ENCODE measurements at places on chromosomes 16 and 17.

- DNase-seq = no peak
Measured at GRCh38 chr17:1026599-1026975, 29.7 kb downstream of the TIMM22 start.

DNA sequence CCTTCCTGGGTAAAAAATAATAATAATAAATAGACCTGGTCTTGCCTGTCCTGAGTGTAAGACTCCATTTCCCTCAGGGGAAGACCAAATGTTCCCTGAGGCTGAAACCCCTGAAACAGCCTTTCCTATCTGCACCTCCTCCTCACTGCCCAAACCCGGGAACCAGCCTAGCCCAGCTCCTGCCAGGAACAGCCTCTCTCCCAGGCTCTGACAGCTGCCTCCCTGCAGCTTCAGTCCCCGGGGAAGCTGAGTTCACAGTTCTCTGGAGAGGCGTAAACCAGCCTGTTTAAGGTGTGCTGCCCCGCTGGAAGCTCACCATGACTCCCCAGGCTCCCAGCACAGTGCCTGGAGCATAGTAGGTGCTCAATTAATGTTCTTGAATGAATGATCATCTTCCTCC is 7.3 kb upstream of the CDT1 start:
- DNase-seq = no peak

DNA sequence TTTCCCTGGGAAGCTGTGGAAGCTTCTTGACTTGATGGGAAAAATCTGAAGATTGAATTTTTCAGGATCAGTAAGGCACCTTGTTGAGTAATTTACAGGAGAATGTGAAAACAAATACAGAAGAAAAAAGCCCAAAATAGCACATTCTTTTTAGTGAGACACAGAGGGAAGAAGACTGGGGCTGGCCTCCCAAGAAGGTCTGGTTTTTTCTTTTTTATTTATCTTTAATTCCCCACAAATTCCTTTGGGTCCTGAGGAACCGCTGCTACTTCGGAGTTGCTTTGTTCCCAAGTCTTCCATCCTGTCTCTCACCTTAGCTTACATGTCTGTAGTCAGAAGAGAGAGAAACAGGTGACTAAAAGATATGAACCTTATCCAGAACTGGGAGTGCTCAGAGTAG is 166.6 kb upstream of the NOG start:
- DNase-seq = no peak

- no peak for DNase-seq
Measured at GRCh38 chr16:5523829-5524228, 426.2 kb upstream of the EEF2KMT start.

GRCh38 chr16:66872559-66872942 is 7.8 kb upstream of the PDP2 start:
- no peak for DNase-seq
